Stimulated activated naive CD8-positive, alpha-beta T cell treated with anti-CD3 and anti-CD28 coated beads, Interleukin-15, Interleukin-2, amounts not matched to agents 100 U/mL and 50 U/mL, for 24 hours (primary cell): ENCODE measurements at places on chromosomes 5 and 9.
A peak's percentile ranks its signal among the peaks of the same experiment; 100 is the strongest.

DNA sequence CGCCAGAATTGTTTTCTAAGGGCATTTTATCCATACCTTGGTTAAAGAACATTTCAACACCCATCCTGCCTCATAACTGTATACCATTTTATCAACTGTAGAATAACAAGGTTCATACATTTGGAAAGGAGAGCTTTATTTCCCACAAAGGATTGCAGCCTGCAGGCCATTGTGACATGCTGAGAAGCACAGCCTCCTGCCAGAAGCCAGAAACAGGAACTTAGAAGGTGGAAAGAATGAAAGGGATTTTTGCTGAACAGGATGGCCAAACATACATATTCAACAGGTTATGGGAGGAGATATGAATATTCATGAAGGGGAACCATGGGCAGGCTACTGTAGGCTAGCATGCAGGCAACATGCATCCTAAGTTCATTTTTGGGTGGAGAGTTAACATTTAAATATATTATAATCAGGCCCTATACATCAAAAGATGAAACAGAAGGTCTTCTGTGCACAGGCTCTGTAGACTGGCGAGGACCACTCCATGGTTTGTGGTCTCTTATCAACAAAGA lies 59.9 kb upstream of the DIRAS2 start:
- DNase-seq = no peak

DNA sequence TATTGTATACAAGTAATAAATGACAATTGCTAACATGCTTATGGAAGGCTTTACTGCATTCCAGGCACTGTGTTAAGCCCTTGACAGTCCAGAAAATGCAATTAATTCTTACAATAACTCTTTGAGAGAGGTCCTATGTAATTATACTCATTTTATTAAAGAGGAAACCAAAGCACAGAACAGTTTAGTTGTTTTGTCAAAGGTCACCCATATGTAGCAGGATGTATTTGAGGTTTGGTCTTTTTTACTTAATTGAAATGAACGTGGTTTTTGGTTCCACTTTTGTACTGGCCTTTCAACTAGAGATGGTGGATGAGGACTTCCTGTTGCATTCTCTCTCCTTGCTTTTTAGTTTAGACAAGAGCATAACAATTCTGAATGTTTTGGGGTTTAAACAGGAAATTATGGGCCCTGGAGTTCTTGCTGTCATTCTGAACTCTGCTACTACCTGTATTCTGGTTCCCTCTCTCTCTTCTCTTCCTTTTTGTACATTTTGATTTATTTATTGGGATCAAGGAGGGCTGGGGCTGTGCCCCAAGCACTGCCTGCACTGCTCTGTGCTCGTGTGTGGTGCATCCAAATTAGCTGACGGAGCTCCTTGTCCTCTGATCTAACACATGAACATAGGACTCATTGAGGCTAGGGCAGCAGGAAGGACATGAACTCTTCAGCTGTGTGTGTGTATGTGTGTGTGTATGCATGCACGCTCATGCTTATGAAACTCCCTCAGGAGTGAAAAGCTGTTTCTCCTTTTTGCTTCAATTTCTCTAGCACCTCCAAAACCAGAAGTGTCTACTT lies 47.4 kb downstream of the SLC28A3 start:
- DNase-seq = peak; percentile 17

GRCh38 chr9:125494653-125494915 lies 212.4 kb downstream of the MAPKAP1 start:
- DNase-seq = no peak

DNA sequence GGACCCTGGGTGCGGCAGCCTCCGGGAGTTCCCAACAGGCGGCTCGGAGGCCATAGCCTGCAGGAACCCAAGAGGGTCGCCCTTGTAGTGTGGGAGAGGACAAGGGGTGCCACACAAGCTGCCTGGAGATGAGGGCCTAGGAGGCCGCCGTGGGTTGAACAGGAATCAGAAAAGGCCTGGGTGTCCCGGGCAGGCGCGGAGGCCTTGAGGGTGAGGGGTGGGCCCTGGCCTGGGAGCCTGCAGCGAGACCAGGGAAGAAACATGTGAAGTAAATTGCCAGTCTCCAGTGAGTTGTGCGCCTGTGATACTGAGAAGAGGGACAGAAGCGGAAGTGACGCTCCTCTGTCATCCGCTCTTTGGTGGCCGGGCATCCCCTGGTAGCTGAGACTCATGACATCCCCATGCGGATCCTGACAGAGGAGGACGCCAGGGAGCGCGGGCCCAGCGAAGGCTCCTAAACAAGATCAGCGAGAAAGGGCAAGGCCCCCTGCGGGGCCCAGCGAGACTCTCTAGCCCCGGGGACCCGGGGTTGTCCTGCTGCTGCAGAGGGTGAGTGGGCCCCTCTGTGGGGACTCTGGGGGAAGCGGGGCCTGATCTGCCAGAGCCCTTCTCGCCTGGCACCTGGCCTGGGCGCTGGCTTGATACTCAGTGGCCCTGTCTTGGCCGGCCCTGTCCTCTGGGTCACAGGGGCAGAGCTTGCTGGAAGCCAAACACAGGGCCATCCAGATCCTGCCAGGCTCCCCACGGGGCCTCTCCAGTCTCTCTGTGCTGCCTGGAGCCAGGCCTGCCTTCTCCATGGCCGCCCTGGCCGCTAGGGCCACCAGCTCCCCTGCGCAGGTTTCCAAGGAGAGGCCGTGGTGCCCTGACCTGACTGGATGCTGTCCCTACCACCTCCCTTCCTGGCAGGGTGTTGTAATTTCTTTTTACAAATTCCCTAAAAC lies 788.4 kb downstream of the TLE4 start:
- no peak for DNase-seq

DNA sequence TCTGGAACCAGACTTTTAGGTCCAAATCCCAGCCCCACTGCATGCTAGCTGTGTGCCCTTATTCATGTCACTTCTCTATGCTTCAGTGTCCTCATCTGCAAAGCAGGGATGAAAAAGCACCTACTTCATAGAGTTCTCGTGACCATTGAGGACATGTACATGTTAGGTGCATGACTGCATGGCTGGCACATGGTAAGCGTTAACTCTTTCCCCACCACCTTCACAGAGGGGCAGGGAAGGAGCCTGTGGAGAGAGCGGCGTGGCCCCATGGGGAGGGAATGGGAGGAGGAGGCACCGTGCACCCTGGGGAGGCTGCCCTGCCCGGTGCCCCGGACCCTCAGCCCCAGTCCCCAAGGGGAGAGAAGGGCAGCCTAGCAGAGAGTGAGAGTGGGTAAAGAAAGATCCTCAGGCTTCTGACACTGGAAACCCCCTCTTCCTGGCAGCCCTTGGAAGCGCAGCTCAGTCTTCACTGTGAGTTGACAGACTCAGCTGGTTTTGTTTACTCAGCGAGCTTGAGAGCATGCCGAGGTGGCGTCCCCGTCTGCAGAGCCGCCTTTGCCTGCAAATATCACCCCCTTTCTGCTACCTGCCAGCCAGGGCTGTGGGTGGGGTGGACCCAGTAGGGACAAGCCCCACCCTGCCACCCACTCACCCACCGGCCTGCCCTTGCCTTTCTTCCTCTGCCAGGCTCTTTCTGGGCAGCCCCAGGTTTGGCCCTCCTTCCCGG lies 10.6 kb upstream of the ANGPTL2 start:
- DNase-seq = no peak

GRCh38 chr5:125452991-125453390 lies 706.6 kb upstream of the ZNF608 start:
- no peak for DNase-seq

DNA sequence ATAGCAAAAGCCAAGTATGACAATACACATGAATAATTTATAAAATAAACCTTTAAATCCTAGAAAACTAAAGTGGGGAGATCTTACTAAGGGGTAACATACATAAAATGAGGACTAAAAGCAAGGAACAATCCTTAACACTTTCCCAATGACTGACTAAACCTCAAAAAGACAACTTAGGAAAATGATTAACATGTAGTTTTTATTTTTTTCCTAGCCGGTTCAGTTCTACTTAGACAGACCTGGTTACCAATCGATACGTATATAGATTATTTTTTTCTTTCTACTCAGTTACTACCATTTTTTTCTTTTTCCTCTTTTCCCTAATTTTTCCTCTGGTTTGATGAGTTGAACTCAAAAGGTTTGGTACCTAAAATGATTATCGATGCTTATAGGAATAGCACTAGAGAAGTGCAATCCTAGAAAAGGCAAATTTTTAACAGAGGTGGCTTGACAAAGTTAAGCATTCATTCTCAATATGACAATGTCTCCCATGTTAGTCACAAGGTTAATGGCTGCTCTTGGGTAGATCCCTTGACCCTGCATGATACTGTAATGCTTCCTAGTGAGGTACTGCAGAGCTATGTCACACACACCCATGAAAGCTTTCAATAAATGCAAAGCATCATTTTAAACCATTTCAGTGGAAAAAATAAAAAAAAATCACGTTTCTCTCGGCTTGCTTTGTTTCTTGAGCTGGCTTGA lies 41.5 kb downstream of the FBXO4 start:
- DNase-seq = no peak

GRCh38 chr5:93476251-93476742 lies 104.7 kb downstream of the NR2F1-AS1 start:
- DNase-seq = no peak

GRCh38 chr9:92467041-92467440 lies 15.3 kb downstream of the ASPN start:
- no peak for DNase-seq

- DNase-seq = no peak
Measured at GRCh38 chr5:81254886-81255559, 21.9 kb downstream of the CKMT2 start.

GRCh38 chr9:85392260-85392659 lies 349.5 kb downstream of the AGTPBP1 start:
- DNase-seq = no peak

DNA sequence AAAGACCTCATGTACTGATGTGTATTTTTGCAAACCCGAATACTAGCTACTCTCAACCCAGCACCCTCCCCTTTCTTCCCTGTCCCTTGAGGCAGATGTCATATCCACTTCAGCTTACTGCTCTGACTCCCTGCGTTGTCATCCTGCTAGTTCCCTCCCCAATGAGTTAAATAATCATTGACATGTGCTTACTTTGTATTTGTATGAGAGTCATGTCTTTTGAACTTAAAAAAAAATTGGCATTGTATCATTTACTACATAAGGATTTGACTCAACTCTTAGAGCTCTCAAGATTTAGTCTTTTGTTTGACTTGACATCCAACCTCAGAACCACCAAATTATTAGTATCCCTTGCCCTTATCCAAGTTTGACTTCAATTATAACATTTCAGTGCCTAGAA lies 219.7 kb upstream of the TUT7 start:
- DNase-seq = no peak

- DNase-seq = peak; percentile 7
Measured at GRCh38 chr5:174532455-174533453, 191.6 kb upstream of the MSX2 start.

DNA sequence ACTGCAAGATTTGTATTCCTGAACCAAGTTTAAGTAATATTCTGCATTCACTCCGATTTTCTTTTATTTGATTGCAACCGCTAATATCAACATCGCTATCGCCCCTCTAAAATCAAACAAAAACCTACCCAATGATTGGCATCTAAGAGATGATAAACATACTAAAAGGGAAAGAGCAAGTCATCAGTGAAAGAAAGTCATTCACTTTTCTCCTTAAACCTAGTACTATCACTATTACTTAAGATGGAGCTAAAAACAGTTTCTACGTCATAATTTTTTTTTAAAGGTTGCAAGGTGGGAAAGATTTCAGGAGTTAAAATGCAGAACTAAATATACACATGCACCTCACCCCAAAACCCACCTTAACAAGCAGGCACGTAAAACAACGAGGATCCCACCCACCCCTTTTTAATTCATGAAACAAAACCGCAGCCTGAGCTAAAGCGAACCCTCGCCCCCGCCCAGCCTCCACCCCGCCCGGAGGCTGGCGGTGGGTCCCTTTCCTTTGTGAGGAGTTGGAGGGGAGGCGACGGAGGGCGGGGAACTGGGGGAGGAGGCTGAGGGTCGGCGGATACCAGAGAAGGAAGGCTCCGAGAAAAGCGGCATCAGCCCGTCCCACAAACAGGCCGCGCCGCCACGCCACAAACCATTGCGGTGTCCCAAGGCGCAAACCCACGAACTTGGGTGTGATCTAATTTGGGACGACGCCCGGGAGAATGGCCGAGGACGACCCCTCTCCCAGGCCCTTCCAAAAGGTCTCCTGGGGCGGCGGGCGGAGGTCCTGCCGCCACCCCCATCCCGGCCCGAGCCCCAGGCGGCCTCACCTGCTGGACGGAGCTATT lies 861 bp downstream of the UBQLN1 start:
- peak; percentile 76 for DNase-seq

DNA sequence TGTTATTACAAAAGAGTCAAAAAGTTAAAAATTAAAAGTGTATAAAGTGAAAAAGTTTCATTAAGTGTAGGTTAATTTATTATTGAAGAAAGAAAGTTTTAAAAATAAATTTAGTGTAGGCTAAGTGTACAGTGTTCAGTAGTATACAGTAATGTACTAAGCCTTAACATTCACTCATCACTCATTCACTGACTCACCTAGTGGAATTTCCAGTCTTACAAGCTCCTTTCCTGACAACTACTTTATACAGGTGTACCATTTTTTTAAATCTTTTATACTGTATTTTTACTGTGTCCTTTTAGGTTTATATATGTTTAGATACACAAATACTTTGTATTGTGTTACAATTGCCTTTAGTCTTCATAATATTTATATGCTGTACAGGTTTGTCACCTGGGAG lies 530.2 kb upstream of the FAM174A start:
- DNase-seq = no peak

- no peak for DNase-seq
Measured at GRCh38 chr9:134027561-134027960, 2.3 kb downstream of the BRD3OS start.

- no peak for DNase-seq
Measured at GRCh38 chr5:132406144-132406783, 36.8 kb downstream of the SLC22A5 start.

DNA sequence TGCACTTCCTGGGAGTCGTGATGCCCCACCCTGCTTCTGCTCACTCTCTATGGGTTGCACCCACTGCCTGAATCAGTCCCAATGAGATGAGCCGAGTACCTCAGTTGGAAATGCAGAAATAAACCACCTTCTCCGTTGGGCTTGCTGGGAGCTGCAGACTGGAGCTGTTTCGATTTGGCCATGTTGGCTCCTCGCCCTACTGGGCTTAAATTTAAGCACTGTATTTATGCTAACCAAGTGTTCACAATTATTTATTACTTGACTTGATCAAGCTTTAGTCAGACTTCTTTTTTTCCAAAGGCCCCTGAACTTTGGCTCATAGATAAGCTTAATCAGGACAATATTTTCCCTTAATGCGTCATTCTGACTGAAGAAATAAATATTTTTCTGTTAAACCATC lies 1072.4 kb upstream of the CDH9 start:
- no peak for DNase-seq

- no peak for DNase-seq
Measured at GRCh38 chr5:36570301-36571095, 35.9 kb upstream of the SLC1A3 start.
